ENCODE measurements at places on chromosomes 11 and 22. TPM values are rescaled to one million over a fixed set of nuclear protein-coding genes. Genes with fewer than 3 reads are reported as not detected.

GRCh38 chr11:66015454-66015881, 3.7 kb downstream of the CST6 start:
- no peak overlapping the region for H3K27ac ChIP-seq
- DNase-seq, result no peak
- no peak overlapping the region for H3K4me3 ChIP-seq
- peaks cover under 1% of the 10 kb centered on the region for H3K27me3 ChIP-seq
- H3K4me1 ChIP-seq, result no peaks in the 10 kb centered on the region

GRCh38 chr11:84681456-84681855, 945.7 kb downstream of the DLG2 start:
- H3K27ac ChIP-seq, result no peak overlapping the region
- no peaks in the 10 kb centered on the region for H3K27me3 ChIP-seq
- no peaks in the 10 kb centered on the region for H3K36me3 ChIP-seq
- no peak for DNase-seq
- peaks cover 6% of the 10 kb centered on the region for H3K4me1 ChIP-seq

- peaks cover 26% of the 10 kb centered on the region for H3K4me1 ChIP-seq
- H3K27me3 ChIP-seq, result peaks cover 6% of the 10 kb centered on the region
- DNase-seq, result no peak
Measured at GRCh38 chr11:122777343-122777742, 61.0 kb upstream of the CRTAM start.

DNA sequence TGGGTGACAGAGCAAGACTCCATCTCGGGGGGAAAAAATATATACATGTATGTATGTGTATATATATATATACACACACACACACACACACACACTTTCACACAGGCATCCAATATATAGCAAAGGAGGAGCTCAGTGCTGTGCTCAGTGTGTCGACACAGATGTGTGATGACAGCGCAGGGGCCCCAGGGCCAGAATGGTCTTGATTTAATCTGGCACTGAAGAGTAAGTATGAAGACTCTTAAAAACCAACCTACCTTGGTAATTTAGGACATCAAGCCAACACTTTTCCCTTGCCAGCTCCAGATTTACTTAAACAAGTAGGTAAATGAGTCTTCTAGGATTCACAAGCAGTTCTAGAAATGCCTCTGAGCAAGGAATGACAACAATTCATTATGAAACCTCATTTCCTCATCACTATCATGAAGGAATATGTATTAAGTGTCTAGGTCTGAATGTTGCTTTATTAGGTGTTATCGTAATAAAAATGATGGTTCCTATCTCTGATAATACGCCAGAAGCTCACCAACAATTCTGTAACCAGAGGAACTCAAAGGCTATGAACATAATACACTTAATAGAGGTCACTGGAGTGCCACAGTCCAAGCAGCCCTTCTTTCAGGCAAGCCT, 71.5 kb downstream of the SGSM3 start:
- H3K27me3 ChIP-seq, result peaks cover 6% of the 10 kb centered on the region
- H3K36me3 ChIP-seq, result peaks cover 8% of the 10 kb centered on the region
- peaks cover 6% of the 10 kb centered on the region for H3K4me1 ChIP-seq
- H3K4me3 ChIP-seq, result no peak overlapping the region
- DNase-seq, result no peak

- peaks cover 2% of the 10 kb centered on the region for H3K27me3 ChIP-seq
- no peaks in the 10 kb centered on the region for H3K4me1 ChIP-seq
- DNase-seq, result no peak
- H3K27ac ChIP-seq, result no peak overlapping the region
- H3K4me3 ChIP-seq, result no peak overlapping the region
Measured at GRCh38 chr22:27900153-27900552, 18.9 kb downstream of the PITPNB start.

- DNase-seq, result no peak
- H3K4me1 ChIP-seq, result peaks cover 13% of the 10 kb centered on the region
- no peak overlapping the region for H3K27ac ChIP-seq
- no peak overlapping the region for H3K4me3 ChIP-seq
- H3K36me3 ChIP-seq, result no peaks in the 10 kb centered on the region
Measured at GRCh38 chr11:128299132-128299726, 288.1 kb downstream of the ETS1 start.

- H3K27ac ChIP-seq, result no peak overlapping the region
- no peaks in the 10 kb centered on the region for H3K4me1 ChIP-seq
- DNase-seq, result no peak
- no peaks in the 10 kb centered on the region for H3K27me3 ChIP-seq
Measured at GRCh38 chr11:105224482-105225253, 85.1 kb upstream of the CARD18 start.

DNA sequence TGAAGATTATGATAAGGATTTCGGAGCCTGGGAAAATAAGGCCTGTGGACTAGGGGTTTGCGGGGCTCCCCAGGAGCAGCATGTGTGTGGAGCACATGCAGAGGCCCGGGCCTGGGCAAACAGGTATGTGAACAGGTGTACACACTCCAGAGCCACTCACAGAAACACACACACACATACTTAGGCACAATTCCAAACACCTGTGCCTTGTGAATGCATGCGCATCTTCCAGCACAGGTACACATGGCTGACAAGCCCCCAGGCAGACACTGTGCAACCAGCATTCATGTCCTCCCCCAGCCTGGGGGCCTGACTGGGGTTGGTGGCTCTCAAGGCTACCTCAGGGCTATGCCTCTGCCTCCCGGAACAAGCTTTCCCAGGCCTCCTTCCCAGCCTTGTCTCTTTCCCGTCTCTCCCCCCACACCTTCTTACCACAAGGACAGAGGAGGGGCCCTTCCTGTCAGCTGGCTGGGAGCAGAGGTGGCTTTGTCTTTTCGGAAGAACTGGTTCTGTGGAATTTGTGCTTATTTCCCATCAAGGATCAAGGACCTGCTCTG, 2.6 kb upstream of the P2RY6 start:
- no peak overlapping the region for H3K27ac ChIP-seq
- no peak overlapping the region for H3K4me3 ChIP-seq
- peak; percentile 13 for DNase-seq
- H3K4me1 ChIP-seq, result peaks cover 47% of the 10 kb centered on the region
- peaks cover 5% of the 10 kb centered on the region for H3K27me3 ChIP-seq
- H3K36me3 ChIP-seq, result no peaks in the 10 kb centered on the region

DNA sequence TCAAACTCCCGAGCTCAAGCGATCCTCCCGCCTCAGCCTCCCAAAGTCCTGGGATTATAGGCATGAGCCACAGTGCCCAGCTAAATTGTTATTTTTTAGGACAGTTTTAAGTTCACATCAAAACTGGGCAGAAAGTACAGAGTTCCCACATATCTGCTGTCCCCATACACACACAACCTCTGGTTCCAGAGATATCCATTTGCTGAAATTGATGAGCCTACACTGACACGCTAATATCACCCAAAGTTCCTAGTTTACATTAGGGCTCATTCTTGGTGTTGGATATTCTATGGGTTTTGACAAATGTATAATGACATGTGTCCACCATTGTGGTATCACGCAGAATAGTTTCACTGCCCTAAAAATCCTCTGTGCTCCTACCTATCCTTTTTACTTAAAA, 2.7 kb upstream of the SEC14L4 start:
- peaks cover 3% of the 10 kb centered on the region for H3K27me3 ChIP-seq
- H3K36me3 ChIP-seq, result no peaks in the 10 kb centered on the region
- DNase-seq, result no peak
- H3K4me3 ChIP-seq, result no peak overlapping the region

DNA sequence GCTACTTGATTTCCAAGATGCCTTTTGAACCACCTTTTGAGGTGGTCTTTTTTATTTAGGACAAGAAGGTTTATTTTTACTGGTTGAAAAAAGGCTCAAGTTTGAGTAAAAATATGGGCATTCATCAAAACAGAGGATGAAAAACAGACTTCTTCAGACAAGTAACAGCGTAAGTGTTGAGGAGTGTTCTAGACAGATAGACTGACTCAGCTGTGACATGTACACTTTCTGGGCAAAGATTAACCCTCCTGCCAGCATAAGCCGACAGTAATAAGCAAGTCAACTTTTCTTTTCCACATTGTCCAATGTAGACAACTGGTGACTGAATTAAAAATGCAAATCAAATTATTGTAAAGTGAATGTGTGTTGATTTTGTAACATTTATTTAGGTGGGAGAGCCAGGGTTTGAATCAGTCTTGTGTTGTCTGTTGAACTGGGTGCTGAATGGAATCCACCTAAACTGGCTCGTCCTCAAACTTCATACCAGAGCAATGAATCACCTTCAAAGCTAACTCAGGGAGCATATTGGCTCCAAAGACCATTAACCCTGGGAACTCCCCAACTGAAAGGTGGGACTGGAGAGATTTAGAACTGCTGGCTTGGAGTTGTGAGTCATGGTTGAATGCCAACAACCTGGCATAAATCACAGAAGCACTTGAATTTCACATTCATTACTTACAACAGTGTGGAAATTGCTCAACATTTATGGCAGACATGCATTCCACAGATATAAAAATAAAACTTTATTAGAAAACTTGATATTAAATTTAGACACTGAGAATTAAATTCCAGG, 377.0 kb downstream of the ETS1 start:
- H3K36me3 ChIP-seq, result no peaks in the 10 kb centered on the region
- no peak for DNase-seq
- no peak overlapping the region for H3K4me3 ChIP-seq
- no peak overlapping the region for H3K27ac ChIP-seq

DNA sequence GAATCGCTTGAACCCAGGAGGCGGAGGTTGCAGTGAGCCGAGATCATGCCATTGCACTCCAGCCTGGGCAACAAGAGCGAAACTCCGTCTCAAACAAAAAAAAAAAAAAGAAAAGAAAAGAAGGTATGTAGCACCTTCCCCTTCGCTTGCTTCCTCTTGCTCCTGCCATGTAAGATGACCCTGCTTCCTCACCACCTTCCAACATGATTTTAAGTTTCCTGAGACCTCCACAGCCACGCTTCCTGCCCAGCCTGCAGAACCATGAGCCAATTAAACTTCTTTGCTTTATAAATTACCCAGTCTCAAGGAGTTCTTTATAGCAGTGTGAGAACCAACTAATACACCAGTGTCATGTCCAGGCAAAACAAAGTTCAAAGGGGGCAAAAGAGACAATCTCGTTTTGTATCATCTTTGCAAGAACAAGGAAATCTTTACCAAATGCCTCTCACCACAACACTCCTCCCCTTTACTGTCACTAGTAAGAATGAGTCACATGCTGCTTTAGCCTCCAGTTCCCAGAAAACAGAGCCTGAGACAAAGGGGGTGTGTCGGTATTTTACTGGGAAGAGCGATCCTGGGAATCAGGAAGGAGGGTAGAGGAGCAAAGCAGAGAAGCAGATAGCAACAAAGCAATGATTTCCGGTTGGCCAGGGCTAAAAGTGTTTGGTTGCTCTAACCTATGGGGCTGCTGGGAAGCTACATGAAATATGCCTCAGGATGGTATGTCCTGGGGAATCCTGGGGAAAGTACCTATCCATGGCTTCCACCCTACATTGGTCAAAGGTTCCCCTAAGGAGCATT, 10.5 kb upstream of the MCHR1 start:
- DNase-seq, result no peak
- H3K27me3 ChIP-seq, result peaks cover 7% of the 10 kb centered on the region
- H3K27ac ChIP-seq, result no peak overlapping the region
- no peak overlapping the region for H3K4me3 ChIP-seq
- no peaks in the 10 kb centered on the region for H3K4me1 ChIP-seq

DNA sequence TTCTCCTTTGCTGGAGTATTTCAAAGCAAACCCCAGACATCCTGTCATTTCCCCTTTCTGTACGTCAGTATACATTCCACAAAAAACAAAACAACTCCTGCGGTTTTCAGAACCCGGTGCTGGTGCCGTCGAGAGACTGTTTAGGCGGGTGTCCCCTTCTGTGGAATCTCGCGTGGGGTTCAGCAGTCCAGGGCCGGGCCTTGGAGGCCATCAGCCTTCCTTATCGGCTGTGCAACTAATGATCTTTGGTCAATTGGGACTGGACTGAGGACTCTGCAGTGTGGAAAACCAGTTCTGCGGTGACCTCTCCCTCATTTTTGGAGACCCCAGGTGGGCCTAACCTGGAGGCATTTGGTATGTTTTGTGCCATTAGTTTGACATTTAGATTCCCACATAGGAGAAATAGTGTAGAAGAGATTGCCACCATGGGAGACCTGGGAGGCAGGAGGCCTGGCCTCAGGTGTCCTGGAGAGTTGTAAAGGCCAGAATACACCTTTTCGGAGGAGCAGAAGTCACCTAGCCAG, 84.4 kb downstream of the TBC1D22A start:
- DNase-seq, result no peak
- no peak overlapping the region for H3K27ac ChIP-seq
- peaks cover 6% of the 10 kb centered on the region for H3K4me1 ChIP-seq
- H3K36me3 ChIP-seq, result peaks cover 15% of the 10 kb centered on the region
- peaks cover 5% of the 10 kb centered on the region for H3K27me3 ChIP-seq

- H3K4me3 ChIP-seq, result no peak overlapping the region
- no peaks in the 10 kb centered on the region for H3K36me3 ChIP-seq
- H3K4me1 ChIP-seq, result peaks cover 11% of the 10 kb centered on the region
- no peak overlapping the region for H3K27ac ChIP-seq
- no peaks in the 10 kb centered on the region for H3K27me3 ChIP-seq
Measured at GRCh38 chr11:127063241-127063640, 62.7 kb upstream of the KIRREL3 start.

GRCh38 chr11:27456795-27457329, 15.7 kb downstream of the LGR4 start:
- H3K4me1 ChIP-seq, result peaks cover 41% of the 10 kb centered on the region
- peaks cover 2% of the 10 kb centered on the region for H3K27me3 ChIP-seq
- H3K36me3 ChIP-seq, result no peaks in the 10 kb centered on the region

GRCh38 chr22:26542831-26543230, 30.6 kb upstream of the TFIP11 start:
- H3K27ac ChIP-seq, result no peak overlapping the region
- no peaks in the 10 kb centered on the region for H3K36me3 ChIP-seq
- no peak overlapping the region for H3K4me3 ChIP-seq
- DNase-seq, result no peak

DNA sequence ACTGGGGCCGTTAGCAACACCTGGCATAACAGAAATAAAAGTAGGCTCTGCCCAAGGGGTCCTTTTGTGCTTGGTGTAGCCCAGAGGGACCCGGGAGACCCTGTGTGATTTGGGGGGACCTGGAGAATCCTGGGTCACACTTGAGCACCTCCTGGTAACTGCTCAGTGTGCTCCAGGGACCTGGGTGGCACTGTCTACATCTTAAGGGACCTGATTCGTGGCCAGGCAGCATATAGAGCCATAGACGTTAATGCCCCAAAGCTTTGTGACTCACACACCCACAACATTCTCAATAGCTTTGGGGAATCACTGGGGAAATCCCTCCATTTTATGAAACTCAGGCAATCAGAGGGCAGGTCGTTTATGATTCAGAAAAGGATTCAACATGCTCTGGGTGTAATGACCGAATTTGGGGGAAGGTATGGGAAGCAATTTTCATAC, 3.6 kb upstream of the IGF2 start:
- H3K27me3 ChIP-seq, result peaks cover 24% of the 10 kb centered on the region
- DNase-seq, result no peak
- H3K4me3 ChIP-seq, result no peak overlapping the region
- no peak overlapping the region for H3K27ac ChIP-seq
- no peaks in the 10 kb centered on the region for H3K36me3 ChIP-seq

DNA sequence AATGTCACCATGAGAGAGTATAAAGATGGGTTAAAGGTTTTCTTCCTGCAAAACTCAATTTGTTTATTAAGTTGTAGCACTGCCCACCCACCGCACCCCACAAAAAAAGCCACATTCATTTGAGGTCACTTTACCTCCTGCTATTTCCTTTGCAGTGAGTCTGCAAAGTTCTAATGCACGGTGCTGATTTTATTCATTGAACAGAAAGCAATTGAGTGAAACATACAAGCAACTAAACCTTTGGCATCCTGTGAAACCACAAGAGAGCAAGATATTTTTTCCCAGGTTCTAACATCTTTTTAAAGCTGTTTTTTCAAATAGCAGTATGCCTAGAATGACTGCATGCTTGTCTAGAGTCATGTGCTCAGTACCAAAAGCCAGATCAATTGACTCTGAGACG, 39.0 kb downstream of the RRAS2 start:
- H3K27ac ChIP-seq, result no peak overlapping the region
- no peak overlapping the region for H3K4me3 ChIP-seq
- no peaks in the 10 kb centered on the region for H3K4me1 ChIP-seq
- no peaks in the 10 kb centered on the region for H3K27me3 ChIP-seq

Gene CRYBA4
- total RNA-seq, result not detected

Gene SCN3B
- 118 TPM for total RNA-seq

Gene P2RX6
- 1.5 TPM for total RNA-seq
